ENCODE measurements at places on chromosomes 3 and 15.

DNA sequence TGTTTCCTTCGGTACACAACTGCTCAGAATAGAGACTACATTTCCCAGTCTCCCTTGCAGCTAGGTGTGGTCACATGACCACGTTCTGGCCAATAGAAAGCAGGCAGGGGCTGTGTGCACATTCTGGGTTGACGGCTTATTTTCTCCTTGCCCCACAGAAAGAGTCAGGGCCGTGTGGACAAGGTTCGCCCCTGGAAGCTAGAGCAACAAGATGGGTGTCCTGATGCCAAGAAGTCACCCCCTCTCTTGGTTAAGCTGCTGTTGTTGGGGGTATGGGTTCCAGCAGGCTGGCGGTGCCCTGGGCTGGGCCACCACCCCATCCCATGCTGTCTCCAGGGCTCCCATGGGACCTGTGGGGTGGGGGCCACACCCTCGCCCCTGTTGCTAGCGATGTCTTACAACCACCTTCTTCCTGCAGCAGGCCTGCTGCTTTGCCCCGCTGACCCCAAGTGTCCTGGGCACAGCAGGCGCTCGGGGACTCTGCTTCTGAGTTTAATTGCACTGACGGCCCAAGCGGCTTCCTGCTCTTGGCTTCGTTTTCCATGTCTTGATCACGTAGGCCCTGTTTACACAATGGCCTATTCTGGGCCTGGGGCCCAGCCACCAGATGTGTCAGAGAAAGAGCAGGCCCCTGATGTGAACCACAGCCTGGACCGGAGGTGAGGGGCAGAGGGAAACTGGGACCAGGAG lies 24.9 kb downstream of the ABTB1 start:
- peak; percentile 58 for DNase-seq

GRCh38 chr3:172238188-172238587 lies 198.8 kb downstream of the FNDC3B start:
- DNase-seq = no peak

GRCh38 chr3:127574880-127575878 lies 15.4 kb downstream of the TPRA1 start:
- peak; percentile 99 for DNase-seq

DNA sequence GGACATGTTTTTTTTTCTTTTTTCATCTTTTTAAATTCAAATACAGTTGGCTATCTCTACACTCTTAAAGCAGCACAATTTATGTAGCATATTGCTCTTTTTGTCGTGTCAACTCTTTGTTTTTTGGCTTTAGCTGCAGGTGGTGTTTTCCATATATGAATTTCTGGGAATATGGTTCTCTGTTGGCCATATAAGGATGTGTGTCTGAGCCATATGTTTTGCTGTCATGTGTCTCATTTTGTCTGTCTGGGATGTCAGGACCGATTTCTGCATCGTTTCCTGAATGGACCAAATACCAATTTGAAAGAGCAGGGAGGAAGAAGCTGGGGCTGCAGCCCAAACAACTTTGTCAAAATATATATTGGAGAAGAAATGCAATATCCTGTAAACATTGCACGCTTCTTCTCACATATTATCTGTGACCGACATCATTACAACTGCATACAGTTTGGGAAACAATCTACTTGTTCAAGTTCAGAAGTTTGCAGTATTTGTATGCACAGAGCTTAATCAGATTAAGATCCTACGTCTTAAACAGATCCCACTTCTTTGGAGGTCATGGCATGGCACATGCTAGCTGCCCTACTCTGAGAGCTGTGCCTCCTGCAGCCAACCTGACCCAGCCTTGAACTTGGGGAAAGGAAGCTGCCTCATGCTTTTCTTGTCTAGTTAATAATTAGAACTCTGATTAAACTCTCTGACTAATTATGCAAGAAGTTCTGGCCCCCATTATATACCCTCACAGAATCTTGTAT lies 4.0 kb upstream of the SATB1 start:
- DNase-seq = no peak

DNA sequence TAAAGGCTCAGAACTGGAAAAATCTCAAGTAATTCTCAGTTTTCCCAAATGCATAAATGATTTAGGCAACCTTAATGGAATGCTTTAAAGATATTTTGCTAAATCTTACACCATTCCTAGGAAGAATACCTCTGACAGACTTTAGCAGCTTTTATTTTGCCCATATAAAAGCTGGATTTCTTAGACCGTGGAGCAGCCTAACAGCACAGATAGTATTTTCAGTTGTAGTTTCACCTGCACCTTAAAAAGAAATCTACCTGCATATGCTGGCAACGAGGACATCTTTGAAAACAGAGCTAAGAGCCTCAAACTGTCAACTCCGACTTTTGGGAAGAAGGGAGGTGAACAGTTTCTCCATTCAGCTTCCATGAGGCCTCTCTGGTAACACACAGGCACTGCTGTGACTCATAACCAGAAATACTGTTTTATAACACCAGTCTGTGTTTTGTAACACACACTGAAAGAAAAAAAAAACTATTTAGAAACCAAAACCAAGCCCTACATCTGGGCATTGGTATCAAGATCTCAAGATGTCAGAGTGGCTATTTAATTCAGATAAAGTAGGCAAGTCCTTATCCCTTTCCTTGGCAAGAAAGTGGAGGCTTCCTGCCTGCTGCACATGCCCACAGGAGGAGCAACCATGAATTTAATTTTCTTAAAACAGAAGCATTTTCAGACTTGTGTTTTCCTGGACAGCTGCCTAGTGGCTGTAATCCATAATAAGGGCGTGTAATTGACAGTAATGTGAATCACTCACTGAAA lies 181.5 kb upstream of the ICE2 start:
- DNase-seq = no peak

DNA sequence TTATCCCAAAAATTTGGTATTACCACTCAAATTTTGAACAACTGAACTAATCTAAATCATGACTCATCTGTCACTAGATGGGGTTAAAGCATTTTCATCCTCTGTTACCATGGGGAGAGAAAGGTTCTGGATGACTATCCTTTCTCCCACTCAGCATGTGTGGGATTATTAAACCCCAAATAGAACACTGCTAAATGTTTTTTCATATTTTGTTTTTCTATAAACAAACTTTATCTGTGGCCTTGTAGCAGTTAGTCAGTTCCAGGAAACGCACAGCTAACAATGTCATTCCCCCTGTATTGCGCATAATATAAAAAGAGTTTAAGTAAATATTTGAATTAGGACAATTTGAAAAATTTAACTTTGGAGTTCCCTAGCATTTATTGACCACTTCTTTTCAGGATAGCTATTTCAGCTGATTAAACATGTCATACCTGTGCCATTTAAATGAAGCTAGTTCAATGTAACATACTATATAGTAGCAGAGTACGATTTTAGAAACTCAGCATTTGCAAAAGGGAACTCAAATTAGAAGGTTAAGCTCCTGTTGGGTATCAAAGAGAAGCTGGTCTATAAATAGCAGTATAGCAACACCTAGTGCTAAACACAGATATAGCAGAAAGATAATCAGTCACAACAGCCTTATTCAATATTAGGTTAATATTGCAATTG lies 9.2 kb upstream of the TMEM212 start:
- DNase-seq = no peak

DNA sequence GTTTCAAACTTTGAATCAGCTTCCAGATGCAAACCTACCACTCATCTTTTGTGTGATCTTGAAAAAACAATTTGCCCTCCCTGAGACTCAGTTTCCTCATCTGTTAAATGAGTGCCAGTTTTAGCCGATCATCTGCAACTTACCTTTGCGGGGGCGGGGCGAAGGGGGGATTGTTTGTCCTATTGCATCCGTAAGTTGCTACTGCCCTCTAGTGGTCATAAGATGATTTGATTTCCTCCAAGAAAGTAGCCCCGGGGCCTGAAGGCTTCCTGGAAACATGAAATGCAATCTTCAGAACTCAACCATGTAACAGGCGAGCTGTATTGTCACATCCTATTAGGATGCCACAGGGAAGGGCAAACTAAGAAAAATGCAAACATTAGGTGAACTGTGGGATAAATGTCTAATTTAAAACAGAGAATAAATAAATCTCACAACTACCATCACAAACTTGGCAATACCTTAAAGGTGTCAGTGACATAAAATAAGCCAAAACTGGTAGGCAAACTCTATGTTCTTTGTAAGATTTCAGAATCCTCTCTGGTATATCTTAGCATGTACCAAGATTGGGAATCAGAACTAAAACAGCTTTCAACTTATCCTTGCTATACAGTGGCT lies 63.5 kb upstream of the CLDN18 start:
- DNase-seq = peak; percentile 14

GRCh38 chr3:111850537-111850936 lies 8.5 kb upstream of the PHLDB2 start:
- DNase-seq = no peak

DNA sequence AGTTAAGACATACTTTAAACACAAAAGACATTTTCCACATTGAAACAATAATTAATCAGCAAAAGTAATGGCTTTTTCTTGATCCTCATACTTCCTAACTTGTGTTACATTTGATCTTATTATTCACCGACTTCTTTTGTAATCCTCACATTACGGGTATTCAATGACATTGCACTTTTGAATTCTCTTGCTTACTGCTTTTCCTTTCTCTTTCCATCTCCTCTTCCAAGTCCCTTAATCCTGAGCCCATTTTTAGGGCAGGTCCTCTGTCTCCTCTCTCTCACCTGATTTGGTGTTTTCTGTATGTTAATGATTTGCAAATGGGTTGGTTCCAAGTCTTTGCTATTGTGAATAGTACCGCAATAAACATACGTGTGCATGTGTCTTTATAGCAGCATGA lies 48.5 kb upstream of the RAP2B start:
- no peak for DNase-seq

DNA sequence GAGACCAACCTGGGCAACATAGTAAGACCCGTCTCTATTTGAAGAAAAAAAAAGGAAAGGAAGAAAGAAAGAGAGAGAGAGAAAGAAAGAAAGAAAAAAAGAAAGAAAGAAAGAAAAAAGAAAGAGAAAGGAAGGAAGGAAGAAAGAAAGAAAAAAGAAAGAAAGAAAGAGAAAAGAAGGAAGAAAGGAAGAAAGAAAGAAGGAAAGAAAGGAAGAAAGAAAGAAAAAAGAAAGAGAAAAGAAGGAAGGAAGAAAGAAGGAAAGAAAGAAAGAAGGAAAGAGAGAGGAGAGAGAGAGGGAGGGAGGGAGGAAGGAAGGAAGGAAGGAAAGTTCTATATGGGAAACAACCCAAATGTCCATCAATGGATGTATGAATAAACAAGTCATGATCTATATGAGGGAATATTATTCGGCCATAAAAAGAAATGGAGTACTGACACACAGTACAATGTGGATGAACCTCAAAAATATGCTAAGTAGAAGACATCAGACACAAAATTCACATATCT lies 28.8 kb upstream of the TM4SF1 start:
- no peak for DNase-seq

DNA sequence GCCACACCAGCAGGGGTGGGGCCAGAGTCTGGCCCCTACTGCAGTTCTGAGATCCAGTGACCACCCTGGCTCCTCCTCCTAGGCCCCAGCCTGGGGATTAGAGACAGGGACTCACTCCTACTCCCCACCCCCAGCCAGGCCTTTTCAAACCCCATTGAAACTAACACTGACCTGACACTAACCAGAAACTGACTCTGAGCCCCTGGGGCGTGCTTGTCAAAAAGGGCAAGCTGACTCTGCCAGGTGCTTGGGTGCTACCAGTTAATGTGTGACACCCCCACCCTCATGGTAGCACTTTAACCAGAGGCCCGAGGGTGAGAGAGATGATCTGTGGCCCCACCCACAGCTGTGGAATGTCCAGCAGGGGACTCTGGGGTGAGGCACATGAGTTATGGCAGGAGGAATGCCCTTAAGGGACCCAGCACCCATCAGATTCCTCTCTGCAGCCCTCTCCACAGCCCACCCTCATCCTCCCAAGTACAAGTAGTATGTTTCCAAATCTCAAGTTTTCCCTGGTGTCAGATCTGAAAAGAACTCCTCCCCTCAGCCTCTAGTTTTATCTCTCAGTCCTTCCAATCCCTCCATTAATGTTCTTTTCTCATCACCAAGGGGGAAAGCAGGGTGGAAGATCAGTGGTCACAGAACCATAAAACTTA lies 1.4 kb downstream of the PTH1R start:
- no peak for DNase-seq

DNA sequence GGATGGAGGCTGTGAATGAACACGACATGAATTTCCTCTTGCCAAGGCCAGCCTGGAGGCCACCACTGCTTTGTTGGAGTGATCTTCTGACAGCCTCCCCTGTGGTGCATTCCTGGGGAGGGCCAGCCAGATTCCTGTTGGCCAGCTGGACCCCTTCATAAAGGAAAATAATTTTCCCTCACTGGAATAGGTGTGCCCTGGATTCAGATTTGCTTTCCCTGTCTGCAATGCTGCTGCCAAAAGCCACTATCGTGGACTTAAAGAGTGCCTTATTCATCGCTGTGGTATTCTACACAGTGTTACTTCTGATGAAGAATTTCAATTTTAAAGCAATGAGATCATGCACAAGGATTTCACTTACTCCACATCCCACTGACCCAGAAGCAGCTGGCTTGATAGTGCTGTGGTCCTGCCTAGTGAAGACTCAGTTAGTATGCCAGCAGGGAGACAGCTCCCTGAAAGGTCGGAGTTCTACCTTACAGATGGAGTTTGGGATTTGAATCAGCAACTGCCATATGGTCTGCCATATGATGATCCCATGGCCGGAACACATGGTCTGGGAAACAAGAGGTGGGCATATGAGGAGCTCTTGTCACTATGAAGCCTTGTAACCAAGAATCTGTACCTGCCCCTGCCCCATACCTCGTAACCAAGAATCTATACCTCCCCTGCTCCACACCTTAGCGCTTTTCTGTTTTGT lies 145.2 kb downstream of the KLF13 start:
- no peak for DNase-seq

GRCh38 chr3:2653706-2654105 lies 456.5 kb downstream of the IL5RA start:
- no peak for DNase-seq

- DNase-seq = no peak
Observed at GRCh38 chr3:126988451-126989021, 5.6 kb downstream of the PLXNA1 start.

- no peak for DNase-seq
Observed at GRCh38 chr3:194056731-194057415, 79.1 kb upstream of the HES1 start.

- no peak for DNase-seq
Observed at GRCh38 chr3:27024493-27024892, 344.7 kb downstream of the NEK10 start.

DNA sequence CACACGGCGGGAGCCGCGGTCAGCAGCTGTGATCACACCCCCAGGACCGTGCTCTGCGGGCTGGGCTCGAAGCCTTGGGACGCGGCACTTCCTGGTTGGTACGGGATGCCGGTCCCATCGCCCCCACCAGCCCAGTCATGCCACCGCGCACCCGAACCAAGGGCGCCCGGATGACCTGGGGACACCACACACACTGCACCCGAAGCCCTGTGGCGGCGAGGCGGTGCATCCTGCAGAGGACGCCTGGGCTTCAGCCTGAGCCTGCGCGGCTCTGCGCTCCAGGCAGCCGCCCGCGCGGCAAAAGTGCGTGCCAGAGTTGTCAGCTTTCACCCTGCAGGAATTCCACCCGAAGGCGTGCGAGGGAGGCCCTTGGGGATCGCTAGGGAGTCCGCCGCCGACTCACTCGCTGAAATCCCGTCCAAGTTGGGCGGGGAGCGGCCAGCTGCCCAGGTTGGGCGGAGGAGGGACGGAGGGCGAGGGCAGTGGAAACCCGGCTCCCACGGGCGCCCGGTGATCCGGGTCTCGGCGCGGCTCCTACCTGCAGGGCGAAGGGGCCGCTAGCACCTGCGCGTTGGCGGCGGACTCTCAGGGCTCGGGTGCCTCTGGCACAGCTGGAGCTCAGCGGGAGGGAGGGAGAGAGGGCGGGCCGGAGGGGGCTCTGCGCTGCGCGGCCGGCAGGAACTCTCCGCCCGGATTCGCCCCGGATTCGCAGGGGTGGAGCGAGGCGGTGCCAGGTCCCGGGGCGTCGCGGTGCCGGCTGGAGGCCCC lies at the start of gene PLD1:
PLD1 (minus strand) TSS at position 623 of the 768 bp plus-strand sequence. CDS start 72,432 bp downstream, outside the sequence.
- peak; percentile 49 for DNase-seq

GRCh38 chr15:67085818-67086636 lies 20.6 kb downstream of the SMAD3 start:
- peak; percentile 39 for DNase-seq
